NCI-H1417 treated with DMSO at 0.1 percent for 48 hours (cell line): ENCODE measurements at places on chromosomes 16 and 17.

DNA sequence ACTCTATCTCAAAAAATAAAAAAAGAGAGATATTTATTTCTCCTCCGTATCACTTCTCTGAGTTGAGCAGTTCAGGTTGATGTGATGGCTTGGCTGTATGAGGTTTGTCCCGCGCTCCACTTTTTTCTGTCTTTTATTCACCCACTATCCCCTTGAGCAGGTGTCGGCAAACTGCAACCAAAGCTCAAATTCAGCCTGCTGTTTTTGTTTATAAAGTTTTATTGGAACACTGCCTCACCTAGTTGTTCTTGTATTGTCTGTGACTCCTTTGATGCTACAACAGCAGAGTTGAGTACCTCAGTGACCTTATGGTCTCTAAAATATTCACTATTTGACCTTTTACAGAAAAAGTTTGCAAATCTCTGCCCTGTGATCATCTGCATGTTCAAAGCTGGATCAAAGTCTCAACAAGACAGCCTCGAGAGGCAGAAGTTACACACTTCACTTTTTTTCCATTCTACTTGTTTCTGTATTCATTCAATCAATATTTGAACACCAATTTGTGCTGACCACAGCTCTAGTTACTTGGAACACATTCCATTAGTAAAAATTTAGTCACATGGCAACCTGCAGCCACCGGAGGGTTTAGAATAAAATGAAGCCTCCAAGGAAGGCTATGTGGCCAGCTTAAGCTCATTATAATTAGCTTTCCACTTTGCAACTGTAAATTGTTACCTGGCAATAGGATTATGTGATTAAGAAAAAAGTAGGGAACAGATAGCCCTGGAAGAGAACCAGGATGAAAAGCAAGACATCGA, 945.8 kb downstream of the KCNJ2 start:
- no peak for DNase-seq

DNA sequence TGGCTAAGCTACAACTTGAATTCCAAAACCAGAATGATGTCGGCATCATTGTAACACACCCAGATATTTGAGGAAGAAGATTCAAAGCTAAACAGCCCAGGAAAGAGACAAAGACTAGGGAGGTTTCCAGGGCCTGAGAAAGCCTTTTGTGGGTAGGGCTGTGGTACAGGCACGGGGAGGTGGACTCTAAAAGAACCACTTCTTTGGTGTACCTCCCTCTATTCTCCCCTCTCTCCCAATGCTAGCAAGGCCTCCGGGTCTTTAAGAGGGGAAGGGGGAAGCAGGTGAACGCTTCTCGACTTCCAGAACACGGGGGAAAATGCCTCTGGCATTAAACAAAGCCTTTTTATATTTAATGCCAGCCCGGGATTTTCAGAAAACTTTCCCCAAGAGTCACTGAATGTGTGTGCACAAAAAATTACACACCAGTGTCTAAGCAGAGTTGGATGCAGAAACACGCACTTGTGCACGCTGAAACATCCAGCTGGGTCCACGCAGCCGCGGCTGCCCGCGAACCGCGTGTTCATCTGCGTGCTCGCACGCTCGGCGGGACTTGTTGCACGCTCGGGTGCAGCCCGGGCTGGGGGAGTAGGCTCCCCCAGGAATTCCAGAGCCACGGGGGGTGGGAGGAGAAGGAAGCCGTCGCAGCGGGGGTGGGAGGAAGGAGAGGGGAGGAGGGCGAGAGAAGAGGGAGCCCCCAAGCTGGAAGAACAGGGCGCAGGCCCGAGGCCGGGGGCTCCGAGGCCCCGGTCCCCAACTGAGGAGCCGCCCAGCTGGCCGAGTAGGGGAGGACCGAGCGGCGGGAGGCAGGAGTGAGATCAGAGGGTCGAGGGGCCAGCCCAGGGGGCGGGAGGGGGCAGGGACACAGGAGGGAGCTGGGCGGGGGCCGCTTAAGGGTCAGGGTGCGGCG, 20.1 kb upstream of the ZNF423 start:
- no peak for DNase-seq

DNA sequence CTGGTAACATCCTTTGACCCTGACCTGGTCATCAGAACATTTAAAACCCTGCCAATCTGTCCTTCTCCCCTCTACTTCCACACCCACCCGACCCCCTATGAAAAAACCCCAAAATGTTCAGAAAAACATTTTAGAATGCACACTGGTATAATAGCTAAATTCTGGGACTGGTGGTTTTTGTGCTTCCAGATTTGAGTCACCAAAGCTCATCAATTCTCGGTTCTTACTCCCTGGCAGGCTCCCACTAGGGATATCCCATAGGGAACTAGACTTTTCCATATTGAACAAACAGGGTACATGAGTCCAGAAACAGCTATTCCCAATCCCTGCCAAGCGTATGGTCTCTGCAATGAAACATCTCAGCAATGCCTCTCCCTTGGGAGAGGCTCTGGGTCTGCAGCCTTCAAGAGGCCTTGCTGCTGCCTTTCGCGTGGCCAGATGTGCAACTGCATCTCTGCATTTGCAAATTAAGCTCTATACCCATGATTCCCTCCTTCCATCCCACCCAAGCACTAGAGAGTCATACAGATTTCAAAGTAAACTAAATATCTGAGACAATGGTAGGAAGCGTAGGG, 67.7 kb downstream of the SMG6 start:
- no peak for DNase-seq

- DNase-seq = no peak
Observed at GRCh38 chr16:29678691-29679267, at the start of gene QPRT. Gene QPRT (plus strand): TSS chr16:29679180. CDS start chr16:29679198, 18 bp downstream.

DNA sequence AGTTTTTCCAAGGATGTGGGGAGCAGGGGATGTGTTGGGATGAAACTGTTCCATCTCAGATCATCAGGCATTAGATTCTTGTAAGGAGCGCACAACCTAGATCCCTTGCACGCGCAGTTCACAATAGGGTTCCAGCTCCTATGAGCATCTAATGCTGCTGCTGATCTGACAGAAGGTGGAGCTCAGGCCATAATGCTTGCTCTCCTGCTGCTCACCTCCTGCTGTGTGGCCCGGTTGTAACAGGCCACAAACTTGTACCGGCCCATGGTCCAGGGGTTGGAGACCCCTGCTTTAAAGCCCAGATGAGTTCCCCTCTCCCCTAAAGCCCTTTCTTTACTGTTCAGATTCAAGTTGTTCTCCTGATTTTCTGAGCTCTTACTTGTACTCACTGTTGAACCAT, 44.8 kb downstream of the RNF135 start:
- DNase-seq = no peak

DNA sequence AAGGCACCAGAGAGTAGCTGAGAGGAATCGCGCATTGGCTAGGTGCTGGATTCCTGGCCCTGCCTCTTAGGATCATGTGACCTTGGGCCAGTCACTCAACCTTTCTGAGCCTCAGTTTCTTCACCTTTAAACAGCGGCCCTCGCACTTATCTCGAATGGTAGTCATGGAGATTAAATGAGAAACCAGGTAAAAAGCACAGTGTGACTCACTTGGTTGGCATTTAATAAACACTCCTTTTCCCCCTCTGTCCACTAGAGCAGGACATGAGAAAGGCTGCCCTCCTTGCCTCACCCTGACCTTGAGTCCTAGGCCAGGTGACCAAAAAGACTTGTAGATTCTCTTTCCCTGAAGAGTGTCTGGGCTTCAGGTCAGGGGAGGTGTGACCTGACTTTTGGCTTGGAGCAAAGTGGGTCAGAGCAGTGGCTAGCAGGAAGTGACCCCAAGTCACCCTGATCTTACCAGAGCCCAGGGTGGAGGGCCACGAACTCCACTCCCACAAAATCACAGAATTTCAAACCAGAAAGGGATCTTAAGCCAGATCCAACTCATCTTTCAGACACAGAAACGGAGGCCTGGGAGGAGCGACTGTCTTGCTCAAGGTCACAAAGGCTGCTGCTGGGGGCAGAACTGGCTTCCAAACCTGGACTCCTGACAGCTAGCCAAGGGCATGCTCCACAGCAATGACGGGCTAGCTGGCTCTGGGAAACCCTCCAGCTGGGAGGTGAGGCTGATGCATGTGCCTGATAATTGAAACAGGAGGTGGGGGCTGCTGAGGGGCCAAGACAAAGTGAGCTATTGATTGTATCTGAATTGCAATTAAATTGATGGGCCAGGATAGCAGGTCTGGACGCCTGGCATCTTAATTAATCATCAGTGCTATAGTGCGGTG, 65.2 kb downstream of the PIPOX start:
- DNase-seq = no peak

DNA sequence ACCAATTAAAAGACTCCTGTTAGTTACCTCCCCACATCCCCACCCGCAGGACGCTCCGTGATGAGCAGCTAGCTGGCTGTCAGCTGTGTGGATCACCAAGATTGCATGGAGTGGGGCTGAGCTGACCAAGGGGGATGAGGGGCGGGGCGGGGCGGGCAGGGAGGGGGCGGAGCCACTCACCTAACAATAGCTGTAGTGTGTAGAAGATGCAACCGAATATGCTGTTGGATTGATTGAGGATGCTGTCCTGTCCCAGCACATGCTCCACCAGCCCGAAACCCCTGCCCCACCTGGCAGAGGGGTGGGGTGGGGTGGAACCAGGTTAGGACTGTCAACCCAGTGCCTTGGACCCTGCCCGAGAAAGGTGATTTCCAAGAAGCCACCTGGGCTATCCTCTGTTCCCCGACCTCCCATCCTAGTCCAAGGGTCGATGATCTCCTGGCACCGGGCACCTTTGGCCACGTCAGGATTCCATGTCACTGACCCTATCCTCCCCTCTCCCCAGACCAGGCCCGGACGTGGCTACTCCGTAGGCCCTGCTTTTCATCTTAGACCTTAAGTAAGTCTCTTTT, 1.4 kb downstream of the VKORC1 start:
- no peak for DNase-seq

DNA sequence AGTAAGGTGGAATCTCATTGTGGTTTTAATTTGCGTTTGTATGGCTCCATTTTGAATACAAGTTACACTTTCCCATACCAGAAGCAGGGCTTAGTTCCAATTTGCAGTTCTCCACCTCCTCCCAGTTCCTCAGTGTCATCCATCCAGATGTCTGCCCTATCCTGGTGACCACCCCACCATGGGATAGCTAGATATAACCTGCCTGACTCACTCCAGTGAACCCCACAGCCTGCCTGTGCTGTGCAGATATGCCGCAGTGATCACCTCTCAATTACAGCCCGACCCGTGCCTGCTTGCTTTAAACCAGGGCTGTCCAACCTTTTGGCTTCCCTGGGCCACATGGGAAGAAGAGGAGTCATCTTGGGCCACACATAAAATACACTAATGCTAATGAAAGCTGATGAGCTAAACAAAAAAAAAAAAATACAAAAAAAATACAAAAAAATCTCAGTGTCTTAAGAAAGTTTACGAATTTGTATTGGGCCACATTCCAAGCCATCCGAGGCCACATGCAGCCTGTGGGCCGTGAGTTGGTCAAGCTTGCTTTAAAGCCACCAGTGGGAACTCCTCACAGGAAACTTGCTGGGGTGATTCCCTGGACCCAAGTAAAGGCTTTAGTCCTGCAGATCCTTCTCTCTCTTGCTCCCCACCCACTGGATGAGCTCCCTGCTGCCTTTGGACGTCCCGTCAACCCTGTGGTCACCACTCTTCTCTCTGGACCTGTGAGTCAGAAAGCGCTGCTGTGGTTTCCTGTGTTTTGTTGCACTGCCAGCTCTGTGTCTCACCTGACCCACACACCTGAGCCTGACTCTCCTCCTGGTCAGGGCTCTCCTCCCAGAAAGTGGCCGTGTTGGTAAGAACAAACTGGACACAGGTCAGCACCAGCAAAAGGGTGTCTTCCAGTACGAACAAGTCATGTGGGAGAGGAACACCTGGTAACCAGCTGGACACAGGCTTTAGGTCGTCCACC, 83.0 kb downstream of the EMP2 start:
- no peak for DNase-seq

DNA sequence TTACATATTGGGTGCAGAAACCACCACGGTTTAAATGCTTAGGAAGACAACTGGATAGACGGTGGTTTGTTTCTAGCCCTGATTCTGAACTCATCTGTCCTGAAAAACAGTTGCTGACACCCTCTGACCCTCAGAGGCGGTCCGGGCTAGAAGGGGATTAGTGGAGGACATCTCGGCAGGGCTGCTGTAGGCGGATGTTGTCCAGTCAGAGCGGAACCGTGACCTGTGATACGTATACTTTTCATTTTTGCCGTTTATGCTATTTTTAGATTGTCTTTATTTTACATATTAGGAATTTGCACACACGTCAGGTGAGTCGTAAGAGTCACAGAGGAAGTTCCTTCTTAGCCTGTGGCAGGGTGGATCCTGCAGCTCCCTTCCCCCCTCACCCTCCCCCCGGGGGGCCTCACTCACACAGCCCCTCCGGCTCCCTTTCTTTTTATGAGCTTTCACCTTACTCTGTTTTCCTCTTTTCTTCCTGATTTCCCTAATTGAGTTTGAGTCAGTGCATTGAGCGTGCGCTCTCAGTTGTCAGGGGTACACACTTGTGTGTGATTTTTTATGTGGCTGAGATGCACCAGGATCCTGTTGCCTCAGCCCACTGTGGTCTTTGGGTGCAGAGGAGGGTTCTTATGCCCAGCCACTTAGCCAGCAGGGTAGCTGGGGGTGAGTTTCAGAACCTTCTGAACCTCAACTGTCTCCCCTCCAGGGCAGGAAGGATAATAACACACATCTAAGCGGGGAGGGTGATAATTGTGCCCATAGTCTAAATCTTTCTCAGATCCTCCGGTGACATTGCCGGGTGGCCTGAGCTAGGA, 211.1 kb upstream of the CHMP6 start:
- DNase-seq = no peak

DNA sequence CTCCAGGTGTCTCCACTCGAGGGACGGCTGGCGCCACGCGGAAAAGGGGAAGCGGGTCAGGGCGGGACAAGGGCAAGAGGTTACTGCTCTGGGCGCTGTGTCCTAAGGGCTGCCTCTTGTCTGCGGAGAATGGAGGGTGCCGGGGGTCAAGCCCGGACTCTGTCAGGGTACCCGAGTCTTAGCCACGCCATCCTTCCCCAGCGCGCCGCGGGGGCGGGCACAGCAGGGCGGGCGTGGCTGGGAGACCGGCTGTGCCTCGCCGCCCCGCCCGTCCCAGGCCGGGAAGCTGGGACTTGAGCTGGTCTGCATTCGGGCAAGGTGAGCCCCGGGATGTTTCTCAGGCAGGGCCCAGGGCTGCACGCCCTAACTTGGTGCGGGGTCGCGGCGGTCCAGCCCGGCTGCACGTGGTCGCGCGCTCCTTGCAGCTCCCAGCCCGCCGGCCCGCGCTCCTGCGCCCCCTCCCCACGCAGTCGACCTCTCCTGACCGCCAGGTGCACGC, 6.2 kb upstream of the ACTG1 start:
- no peak for DNase-seq

GRCh38 chr17:57121308-57122042, 36.4 kb downstream of the AKAP1 start:
- DNase-seq = no peak

DNA sequence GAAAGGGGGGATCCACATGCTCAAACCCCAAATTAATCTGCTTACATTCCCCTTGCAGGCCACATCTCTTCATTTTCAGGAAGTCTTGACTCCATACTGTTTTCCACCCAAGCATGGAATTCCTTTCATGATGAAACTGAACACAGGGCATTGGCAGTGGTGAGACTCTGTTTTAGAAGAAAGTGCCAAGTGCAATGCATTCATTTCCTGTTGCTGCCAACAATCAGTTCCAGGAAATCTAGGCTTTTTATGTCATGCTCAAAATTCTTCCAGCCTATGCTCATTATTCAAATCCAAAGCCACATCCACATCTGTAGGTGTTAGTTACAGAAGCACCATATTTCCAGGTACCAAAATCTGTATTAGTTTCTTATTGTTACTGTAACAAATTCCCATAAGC, 4.1 kb downstream of the CCL2 start:
- DNase-seq = no peak

GRCh38 chr16:73775841-73776388, 520.7 kb upstream of the PSMD7 start:
- DNase-seq = no peak

- DNase-seq = no peak
Observed at GRCh38 chr17:57561072-57561861, 183.8 kb downstream of the CCDC182 start.
